ENCODE measurements at places on chromosomes 3 and 15. TPM values are rescaled to one million over a fixed set of nuclear protein-coding genes. Genes with fewer than 3 reads are reported as not detected.

GRCh38 chr15:98440917-98441316 is 207.4 kb upstream of the IGF1R start:
- H3K36me3 ChIP-seq = no peaks in the 10 kb centered on the region
- no peaks in the 10 kb centered on the region for H3K4me1 ChIP-seq
- H3K4me3 ChIP-seq = no peak overlapping the region
- H3K27ac ChIP-seq = no peak overlapping the region

GRCh38 chr3:14204515-14205284 is 26.1 kb downstream of the LSM3 start:
- H3K36me3 ChIP-seq = no peaks in the 10 kb centered on the region
- H3K4me3 ChIP-seq = no peak overlapping the region
- H3K27me3 ChIP-seq = no peaks in the 10 kb centered on the region
- DNase-seq = no peak
- H3K27ac ChIP-seq = no peak overlapping the region

DNA sequence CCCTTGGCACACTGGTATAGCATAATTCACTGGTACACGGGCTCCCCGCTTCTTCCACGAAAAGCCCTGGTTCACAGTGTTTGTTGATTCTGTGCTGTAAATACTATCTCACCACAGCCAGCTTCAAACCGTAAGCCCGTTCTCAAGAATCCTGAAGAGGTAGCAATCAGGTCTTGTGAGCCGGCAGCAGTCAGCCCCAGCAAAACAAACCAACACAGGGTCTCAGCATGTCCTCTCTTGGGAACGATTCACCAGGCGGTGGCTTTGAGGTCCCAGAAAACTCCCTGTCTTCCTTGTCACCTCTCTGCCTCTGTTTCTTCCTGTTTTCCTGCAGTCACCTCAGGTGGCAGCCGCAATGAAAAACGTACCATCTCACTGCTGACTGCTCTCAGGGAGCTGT is 19.1 kb upstream of the FAM3D start:
- no peak overlapping the region for H3K27ac ChIP-seq
- H3K4me1 ChIP-seq = no peaks in the 10 kb centered on the region
- no peaks in the 10 kb centered on the region for H3K36me3 ChIP-seq
- no peak for DNase-seq
- no peak overlapping the region for H3K4me3 ChIP-seq

Gene GOLGA6B
- total RNA-seq = not detected

Gene RAMAC
- total RNA-seq = 11.5 TPM

Gene NR2E3
- total RNA-seq = 3.2 TPM

Gene HDC
- 6.8 TPM for total RNA-seq

Data from aorta (tissue), 5 donors.